ENCODE measurements at places on chromosomes 12 and 14.
A peak's percentile ranks its signal among the peaks of the same experiment; 100 is the strongest.

DNA sequence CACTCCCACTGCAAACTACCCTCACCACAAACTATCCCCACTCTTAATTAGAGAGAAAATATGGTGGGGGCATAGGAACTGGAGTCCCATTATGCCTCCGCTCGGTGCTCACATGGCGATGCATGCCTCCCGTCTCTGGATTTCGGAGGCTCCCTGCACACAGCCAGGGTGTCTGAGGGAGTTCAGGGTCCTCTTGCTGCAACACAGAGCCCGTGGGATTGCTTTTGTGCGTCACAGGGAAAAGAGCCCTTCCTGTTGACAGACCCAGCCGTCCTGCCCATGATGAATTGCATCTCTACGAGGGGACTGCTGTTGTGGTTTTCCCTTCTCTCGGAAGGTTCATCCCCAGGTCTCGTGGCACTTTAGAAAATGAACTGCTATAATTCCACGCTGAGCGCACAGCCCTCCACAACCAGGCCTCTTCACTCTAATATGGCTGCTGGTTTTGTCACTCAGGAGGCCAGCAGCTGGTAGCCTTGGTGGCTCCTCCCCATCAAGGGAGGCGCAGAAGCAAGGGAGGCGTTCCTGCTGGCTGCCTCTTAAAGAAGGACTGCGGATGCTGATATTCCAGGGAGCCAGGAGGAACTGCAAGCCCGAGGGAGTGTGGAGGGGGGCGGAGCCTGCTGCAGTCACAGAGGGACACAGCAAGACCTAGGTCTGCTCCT lies 158.0 kb downstream of the KCNA5 start:
- DNase-seq, result no peak

GRCh38 chr14:51020024-51020710 lies 74.7 kb downstream of the TRIM9 start:
- DNase-seq, result no peak

DNA sequence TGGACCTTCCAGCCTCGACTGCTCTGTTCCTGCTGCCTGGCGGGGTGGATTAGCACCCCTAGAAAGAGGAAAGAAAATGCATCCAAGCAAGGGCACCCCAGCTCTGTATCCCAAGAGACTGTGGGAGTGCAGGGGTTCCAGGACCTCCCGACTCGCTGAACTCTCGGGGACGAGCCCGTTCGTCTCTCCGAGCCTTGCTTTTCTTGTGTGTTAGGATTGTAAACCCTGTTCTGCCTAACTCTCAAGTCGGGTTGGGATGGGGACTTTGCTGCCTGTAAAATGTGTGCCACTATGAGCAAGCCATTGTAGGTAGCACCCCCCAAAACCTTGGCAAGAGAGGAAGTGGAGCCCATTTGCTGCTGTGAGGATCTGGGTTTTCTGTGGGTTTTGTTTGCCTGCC lies 73.2 kb upstream of the VRK1 start:
- no peak for DNase-seq

DNA sequence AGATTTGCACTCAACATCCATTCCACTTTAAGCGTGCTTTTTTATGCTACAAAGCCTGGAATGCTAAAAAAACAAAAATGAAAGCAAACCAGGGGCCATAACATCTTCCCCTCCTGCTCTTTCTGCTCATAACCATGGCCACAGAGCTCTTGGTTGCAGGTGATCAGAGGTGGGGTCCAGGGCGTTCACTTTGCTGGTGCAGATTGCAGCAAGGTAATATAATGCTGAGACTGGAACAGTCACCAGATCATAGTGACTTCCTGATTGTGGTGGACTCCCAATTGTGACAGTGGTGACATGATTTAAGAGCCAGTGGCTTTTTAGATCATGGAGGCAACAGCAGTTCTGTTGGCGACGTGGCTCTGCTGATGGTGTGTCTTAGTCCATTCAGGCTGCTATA lies 115.0 kb upstream of the CPM start:
- DNase-seq, result no peak

DNA sequence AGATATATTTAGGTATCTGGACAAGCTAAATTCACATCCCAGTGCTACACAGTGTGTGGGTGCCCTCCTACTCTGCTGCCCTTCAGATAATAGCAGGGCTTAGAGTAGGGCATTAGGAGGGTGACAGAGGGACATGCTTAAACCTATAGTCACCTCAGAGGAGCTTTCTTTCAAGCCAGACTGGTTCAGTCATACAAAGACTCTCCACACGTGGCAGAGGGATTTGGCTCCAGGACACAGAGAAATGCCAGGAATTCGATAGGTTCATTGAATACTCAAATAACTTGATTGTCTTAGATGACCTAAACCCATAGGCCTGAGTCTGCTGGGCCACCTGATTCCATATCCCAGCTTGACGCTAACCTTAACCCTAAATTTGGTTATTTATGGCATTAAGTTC lies 163.5 kb downstream of the TPH2 start:
- no peak for DNase-seq

GRCh38 chr12:57181072-57181471 lies 33.7 kb upstream of the LRP1-AS start:
- DNase-seq, result no peak

GRCh38 chr14:73809391-73809790 lies 42.2 kb upstream of the PTGR2 start:
- DNase-seq, result no peak

GRCh38 chr14:54169254-54169924 lies 212.8 kb upstream of the BMP4 start:
- DNase-seq, result peak; percentile 62

DNA sequence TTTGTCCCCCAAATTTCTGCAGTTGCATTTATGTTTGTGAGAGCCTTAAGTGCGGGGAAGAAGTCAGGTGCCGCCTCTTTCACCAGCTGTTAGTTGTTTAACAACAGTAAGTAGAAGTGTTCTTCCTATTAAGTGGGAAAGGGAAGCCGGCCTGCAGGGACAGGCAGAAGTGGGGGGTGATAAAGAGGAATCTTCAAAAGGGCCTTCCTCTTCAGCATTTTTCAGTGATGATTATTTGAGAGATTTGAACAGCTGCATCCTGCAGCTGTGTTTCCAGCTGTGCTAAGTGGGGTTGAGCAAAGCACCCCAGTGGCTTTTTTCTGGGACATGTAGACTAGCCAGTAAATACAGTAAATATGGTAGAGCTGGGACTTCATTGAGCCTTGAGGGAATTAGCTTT lies 32.1 kb upstream of the SLC38A1 start:
- DNase-seq, result no peak

- no peak for DNase-seq
These were observed 390.7 kb downstream of the C12orf75 start for GRCh38 chr12:105721051-105721825.

- DNase-seq, result no peak
These were observed 39.6 kb upstream of the KLRD1 start for GRCh38 chr12:10268037-10268436.

DNA sequence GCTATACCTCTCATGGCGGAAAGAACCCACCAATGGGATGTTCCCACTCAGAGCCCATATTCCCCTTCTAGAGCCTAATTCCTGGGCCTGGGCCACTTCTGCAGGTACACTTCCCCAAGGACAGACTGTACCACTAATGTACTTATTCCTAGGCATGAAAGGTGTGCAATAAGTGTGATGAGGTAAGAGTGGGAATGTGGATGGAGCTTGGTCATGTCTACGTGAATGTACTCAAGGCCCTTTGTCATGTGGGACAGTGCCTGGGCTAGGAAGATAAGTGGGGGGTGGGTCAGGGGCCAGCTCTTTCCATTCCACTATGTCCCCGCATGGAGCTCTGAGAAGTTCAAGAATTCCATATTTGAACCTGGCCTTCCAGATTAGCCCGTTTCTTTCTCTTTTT lies 63.4 kb upstream of the FUT8 start:
- no peak for DNase-seq

GRCh38 chr14:89543425-89543790 lies 126.4 kb upstream of the FOXN3 start:
- no peak for DNase-seq

DNA sequence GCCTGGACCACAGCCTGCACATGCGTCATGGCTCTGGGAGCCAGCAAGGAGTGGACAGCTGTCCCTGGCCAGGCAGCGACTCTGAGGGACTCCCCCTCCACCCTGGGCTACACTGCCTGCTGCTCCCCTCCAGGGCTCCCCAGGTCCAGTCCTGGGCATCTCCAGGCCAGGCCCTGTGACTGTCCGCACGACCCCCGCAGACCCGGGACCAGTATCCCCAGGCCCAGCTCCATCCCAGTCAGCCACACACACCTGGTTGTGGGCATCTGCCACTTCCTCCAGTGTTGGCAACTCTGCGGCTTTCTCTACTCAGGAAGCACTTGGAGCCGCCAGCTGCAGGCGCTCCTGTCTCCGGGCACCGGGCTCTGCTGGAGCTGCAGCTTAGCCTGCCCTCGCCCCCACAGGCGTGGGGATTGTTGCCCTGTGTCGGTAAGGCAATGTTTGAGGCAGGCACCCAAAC lies 2.4 kb downstream of the ULK1 start:
- DNase-seq, result no peak

- no peak for DNase-seq
These were observed 61.6 kb downstream of the RAD51B start for GRCh38 chr14:67881225-67881624.

DNA sequence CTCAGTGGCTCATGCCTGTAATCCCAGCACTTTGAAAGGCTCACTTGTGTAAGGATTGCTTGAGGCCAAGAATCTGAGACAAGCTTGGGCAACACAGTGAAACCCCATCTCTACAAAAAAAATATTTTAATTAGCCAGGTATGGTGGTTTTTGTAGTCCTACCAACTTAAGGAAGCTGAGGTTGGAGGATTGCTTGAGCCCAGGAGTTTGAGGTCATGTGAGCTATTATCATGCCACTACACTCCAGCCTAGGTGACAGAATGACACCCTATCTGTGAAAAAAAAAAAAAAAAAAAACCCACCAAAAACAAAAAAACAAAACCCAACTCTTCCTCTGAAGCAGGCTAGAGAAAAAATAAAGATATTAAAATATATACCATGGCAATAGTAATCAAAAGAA lies 41.2 kb downstream of the TMEM116 start:
- no peak for DNase-seq

GRCh38 chr14:49886523-49886922 lies 6.4 kb upstream of the ARF6 start:
- DNase-seq, result no peak

- DNase-seq, result no peak
These were observed 32.5 kb downstream of the MPHOSPH9 start for GRCh38 chr12:123200414-123200813.

DNA sequence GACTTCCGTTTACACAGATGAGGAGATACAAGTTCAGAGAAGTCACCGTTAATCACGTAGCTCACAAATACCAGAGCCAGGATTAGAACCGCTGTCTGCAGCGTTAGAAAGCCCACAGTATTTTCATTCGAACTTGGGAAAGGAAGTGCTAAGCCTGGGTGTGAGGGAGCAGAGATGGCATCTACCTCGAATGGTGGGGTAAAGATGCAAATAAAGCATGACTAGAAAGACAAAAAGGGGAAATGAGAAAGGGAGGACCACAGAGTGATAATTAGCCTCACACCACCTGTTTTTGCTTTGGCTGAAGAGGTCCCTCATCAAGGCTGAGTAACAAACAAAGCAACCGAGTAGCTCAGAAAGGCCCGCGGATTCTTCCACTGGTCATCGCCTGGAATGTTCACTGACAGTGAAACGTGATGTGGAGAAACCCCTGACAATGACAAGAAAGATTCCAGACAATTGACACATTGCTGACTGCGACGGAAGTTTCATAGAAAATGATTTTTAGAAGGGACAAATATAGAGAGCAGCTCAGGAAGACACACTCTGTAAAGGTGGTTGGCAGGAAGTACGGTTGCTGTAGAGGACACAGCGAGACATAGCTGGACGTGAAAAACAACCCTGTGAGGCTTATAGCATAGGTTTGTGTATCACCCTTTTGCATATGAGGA lies 31.5 kb upstream of the BHLHE41 start:
- no peak for DNase-seq

GRCh38 chr14:59629444-59630287 lies 53.1 kb upstream of the CCDC175 start:
- DNase-seq, result no peak

DNA sequence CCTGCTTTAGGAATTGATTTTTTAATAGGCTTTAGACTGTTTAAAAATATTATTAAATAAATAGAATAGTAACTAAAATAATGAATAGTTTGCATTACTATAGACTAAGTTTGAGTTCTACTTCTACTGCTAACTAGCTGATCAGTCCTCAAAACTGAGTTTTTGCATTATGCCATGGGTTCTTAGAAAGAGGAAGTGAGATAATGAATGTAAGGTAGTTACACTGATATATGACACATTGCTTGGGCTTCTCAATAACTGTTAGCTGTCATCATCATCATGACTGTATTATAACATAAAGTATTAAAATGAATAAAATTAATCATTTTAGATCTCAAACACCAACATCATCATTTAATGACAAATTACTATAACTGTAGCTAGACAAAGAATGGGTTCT lies 949.7 kb downstream of the TRHDE start:
- DNase-seq, result no peak

- no peak for DNase-seq
These were observed 7.5 kb upstream of the CISTR start for GRCh38 chr12:53759261-53759660.

DNA sequence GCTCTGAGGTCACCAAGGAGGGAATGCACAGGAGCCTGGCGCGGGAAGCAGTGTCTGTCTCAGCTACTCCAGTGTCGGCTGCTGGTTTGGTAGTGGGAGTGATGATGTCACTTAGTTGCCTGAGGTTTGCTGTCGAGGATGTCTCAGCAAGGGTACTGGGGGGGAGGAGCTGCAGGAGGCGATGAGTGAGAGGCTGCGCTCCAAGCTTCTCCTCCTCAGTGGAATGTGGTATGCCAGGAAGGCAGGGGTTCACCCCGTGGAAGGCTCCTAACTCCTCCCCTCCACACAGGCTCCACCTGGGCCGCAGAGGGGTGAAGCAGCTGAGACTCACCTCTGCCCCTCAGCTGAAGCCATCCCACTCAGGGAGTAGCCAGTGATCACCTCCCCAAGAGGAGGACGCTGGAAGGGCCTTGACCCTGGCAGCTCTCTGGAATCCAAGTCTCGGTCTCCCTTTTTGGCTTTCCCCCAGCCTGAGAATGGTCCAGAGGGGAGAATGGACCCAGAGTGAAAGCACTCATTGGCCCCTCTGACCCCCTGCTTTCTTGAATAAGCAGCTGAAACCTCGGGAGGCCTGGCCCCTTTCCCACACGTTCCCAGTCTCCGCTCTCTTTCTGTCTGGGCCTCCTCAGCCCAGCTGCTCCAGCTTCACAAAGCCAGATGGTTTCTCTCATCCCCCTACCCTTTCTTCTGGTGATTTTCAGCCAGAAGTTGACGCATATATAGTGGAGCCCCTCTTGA lies 178.9 kb upstream of the FKBP4 start:
- DNase-seq, result no peak

GRCh38 chr14:53808042-53808441 lies 148.6 kb downstream of the BMP4 start:
- DNase-seq, result no peak

DNA sequence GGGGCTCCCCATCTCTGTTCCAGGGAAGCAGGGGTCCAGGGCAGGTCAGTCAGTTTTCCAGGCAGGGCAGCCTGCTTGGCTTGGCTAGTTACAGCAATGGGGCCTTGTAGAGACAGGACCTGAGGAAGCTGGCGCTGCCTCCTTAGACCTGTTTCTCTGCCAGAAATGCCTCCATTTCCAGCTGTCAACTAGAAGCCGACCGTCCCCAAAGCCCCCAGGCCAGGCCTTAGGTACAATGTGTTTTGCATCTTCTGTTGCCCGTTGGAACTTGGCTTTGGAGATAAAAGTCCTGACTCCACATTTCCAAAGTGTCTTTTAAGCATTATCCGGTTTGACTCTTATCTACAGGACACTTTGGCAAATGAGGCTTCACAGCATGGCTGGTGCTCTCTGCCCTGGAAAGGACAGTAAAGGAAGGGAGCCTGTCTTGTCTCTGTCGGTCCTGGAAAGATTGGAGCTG lies 42.6 kb downstream of the KRT80 start:
- DNase-seq, result no peak

- no peak for DNase-seq
These were observed 77.0 kb downstream of the ADGRD1 start for GRCh38 chr12:131030472-131031328.
